ENCODE measurements at places on chromosomes 4 and X. TPM values are rescaled to one million over a fixed set of nuclear protein-coding genes. Genes with fewer than 3 reads are reported as not detected.

GRCh38 chr4:87391576-87392054 lies 627 bp upstream of the HSD17B11 start:
- DNase-seq, result no peak

- DNase-seq, result no peak
Measured at GRCh38 chrX:123600181-123600580, 132.7 kb downstream of the THOC2 start.

GRCh38 chr4:163595580-163595979 lies 101.1 kb downstream of the TMA16 start:
- no peak for DNase-seq

The PF4V1 gene
- not detected for total RNA-seq

The TMEM35A gene
- not detected for total RNA-seq

The PAGE4 gene
- not detected for total RNA-seq

All from A172 (cell line).